Karpas-422 (cell line): ENCODE measurements at places on chromosomes 3 and 15. TPM values are rescaled to one million over a fixed set of nuclear protein-coding genes. Genes with fewer than 3 reads are reported as not detected.

DNA sequence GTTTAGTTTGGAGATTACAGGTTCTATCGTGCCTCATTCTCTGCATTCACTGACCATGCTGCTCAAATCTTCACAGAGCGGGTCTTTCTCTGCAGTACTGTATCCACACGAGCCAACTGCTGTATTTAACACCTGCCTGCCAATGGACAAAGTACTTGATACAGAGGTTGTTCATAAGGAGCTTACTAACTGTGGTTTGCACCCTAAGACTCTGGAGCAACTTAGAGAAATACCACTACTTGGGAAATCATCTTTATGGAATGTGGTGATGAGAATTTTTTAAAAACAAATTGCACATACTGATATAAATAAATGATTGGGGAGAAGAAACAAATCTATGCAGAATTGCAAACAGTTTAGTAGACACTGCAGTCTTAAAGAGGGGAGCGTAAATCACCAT is 90.0 kb downstream of the PPP2R3A start:
- H3K4me1 ChIP-seq: no peaks in the 10 kb centered on the region
- no peaks in the 10 kb centered on the region; the same call in 1 of the 2 replicates for H3K27me3 ChIP-seq
- no peak overlapping the region for H3K4me3 ChIP-seq
- no peak for DNase-seq
- no peak overlapping the region for H3K27ac ChIP-seq

- H3K36me3 ChIP-seq: no peaks in the 10 kb centered on the region
- no peak overlapping the region for H3K27ac ChIP-seq
- no peaks in the 10 kb centered on the region for H3K27me3 ChIP-seq
- DNase-seq: no peak
- peaks cover 6% of the 10 kb centered on the region for H3K4me1 ChIP-seq
Measured at GRCh38 chr3:32310918-32311839, 72.7 kb downstream of the CMTM8 start.

- H3K27ac ChIP-seq: no peak overlapping the region
- H3K36me3 ChIP-seq: no peaks in the 10 kb centered on the region
- H3K4me3 ChIP-seq: no peak overlapping the region
Measured at GRCh38 chr15:68316061-68316804, 38.7 kb downstream of the FEM1B start.

GRCh38 chr3:131883086-131883485 is 151.7 kb downstream of the CPNE4 start:
- no peak for DNase-seq
- no peak overlapping the region for H3K27ac ChIP-seq
- no peaks in the 10 kb centered on the region for H3K27me3 ChIP-seq
- no peak overlapping the region for H3K4me3 ChIP-seq

- H3K36me3 ChIP-seq: no peaks in the 10 kb centered on the region
- no peak overlapping the region for H3K4me3 ChIP-seq
- no peak overlapping the region for H3K27ac ChIP-seq
- H3K4me1 ChIP-seq: no peaks in the 10 kb centered on the region
- no peak for DNase-seq
Measured at GRCh38 chr15:47027322-47027946, 689.9 kb upstream of the SEMA6D start.

DNA sequence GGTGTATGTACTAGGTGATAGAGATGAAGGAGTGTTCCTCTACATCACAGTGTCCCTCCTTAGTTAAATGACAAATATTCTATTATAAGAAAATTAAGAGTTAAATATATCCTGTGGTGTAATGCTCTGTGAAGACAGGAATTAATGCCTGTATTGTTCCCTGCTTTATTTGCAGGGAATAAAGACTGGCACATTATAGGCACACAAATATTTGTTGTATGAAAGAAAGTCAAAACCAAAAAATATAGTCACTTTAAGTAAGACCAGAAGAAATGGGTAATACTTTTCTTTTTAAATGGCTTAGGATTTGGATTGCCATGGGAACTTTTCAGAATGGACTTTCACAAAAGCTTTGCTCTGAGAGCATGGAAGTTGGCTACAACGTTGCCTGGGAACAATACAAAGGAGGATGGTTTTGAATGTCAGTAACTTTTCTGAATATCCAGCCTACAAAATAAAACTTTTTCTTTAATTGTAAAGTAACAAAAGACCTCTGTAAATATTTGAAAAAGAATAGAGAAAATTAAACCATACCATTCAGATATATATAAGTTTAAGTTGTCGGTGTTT is 158.0 kb upstream of the P2RY1 start:
- no peak for DNase-seq
- H3K36me3 ChIP-seq: no peaks in the 10 kb centered on the region
- no peaks in the 10 kb centered on the region for H3K27me3 ChIP-seq
- no peak overlapping the region for H3K4me3 ChIP-seq
- H3K27ac ChIP-seq: no peak overlapping the region
- H3K4me1 ChIP-seq: no peaks in the 10 kb centered on the region

GRCh38 chr3:30980993-30981392 is 86.5 kb upstream of the GADL1 start:
- no peaks in the 10 kb centered on the region for H3K27me3 ChIP-seq
- DNase-seq: no peak
- no peaks in the 10 kb centered on the region for H3K36me3 ChIP-seq
- no peaks in the 10 kb centered on the region for H3K4me1 ChIP-seq

DNA sequence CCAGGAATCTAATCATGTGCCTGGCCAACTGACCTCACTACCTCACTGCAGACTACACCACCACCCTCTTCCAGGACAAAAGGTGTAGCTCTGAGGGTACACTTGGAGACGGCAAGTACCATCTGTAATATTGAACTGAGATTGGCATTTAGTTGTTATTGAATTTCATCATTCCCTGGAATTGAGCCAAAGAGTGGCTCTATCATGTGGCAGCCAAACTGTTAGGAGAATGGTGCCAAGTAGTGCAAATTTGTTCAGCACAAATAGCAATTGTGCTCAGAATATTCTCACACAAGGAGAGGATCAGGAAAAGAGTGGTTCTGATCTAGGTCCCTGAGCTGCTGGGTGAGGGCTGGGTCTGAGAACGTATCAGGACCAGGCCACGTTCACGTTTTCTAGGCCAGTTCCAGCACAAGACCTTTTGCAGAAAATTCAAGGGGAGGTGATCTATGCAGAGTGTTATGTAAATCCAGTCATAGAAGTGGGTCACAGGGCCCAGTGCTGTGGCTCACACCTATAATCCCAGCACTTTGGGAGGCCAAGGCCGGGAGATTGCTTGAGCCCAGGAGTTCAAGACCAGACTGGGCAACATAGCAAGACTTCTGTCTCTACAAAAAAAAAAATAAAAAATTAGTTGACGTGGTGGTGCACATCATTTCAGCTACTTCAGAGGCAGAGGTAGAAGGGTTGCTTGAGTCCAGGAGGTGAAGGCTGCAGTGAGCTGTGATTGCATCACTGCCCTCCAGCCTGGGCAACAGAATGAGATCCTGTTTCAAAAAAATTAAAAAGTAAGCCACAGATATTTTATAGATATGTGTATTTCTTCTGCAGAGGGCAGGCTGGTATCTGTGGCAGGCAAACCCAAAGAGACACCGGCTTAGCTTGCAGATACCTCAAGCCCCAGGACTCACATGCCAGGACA is 31.9 kb upstream of the CFAP161 start:
- DNase-seq: no peak
- no peaks in the 10 kb centered on the region for H3K27me3 ChIP-seq
- no peak overlapping the region for H3K27ac ChIP-seq
- H3K4me1 ChIP-seq: no peaks in the 10 kb centered on the region

DNA sequence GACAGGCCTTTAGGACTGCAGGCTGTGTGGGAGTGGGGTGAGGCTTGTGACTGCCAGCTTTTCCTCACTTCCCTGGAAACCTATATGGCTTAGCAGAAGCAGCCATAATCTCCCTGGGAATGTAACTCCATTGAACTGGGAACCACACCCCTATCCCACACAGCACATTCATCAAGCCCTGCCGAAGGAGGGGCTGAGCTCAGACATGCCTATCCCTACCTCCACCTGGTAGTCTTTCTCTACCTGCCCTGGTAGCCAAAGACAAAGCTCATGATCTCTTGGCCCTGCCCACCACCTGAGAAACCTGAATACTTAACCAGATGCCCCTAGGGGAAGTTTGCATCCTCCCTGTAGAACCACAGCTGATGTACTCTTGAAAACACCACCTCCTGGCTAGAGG is 219.8 kb downstream of the UNC13C start:
- H3K36me3 ChIP-seq: no peaks in the 10 kb centered on the region
- H3K4me1 ChIP-seq: no peaks in the 10 kb centered on the region

GRCh38 chr3:97125902-97126499 is 311.6 kb downstream of the EPHA6 start:
- H3K36me3 ChIP-seq: no peaks in the 10 kb centered on the region
- no peak overlapping the region for H3K4me3 ChIP-seq
- no peaks in the 10 kb centered on the region for H3K4me1 ChIP-seq
- H3K27me3 ChIP-seq: no peaks in the 10 kb centered on the region

DNA sequence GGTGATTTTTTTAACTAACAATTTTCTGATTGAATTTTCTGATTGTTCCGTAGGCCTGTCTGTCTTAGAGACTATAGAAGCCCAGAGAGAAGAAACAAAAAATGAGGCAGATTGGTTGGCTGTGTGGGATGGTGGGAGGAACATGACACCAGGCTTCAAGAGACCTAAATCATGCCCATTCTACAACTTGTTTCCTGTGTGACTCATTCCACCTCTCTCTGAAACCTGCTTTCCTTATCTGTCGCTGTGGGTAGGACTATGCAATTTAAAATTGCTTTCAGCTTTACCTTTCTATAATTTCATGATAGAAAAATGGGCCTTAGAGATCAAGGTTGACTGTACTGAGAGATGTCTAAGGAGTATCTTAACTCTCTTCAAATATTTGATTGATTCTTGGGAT is 44.5 kb downstream of the OXNAD1 start:
- peaks cover 63% of the 10 kb centered on the region for H3K36me3 ChIP-seq
- H3K4me1 ChIP-seq: peaks cover 24% of the 10 kb centered on the region
- H3K4me3 ChIP-seq: no peak overlapping the region
- H3K27me3 ChIP-seq: no peaks in the 10 kb centered on the region

The ZCWPW2 gene
- not detected in 2 replicates for total RNA-seq

The STRIT1 gene
- total RNA-seq: not detected in 2 replicates

The CACNA2D2 gene
- total RNA-seq: not detected in 2 replicates

The ZIC1 gene
- not detected in 2 replicates for total RNA-seq

The PIAS1 gene
- total RNA-seq: 33.2 and 106 TPM in 2 replicates

The BFSP2 gene
- 33.1 and 44.7 TPM in 2 replicates for total RNA-seq

The SAMD7 gene
- total RNA-seq: not detected in 2 replicates

The GOLGA8G gene
- not detected in 2 replicates for total RNA-seq

The MUC20 gene
- total RNA-seq: 0.22 and 1.6 TPM in 2 replicates
